ENCODE measurements at places on chromosomes 7 and 10.

GRCh38 chr10:58258977-58259692, 8.6 kb downstream of the IPMK start:
- no peak for DNase-seq

DNA sequence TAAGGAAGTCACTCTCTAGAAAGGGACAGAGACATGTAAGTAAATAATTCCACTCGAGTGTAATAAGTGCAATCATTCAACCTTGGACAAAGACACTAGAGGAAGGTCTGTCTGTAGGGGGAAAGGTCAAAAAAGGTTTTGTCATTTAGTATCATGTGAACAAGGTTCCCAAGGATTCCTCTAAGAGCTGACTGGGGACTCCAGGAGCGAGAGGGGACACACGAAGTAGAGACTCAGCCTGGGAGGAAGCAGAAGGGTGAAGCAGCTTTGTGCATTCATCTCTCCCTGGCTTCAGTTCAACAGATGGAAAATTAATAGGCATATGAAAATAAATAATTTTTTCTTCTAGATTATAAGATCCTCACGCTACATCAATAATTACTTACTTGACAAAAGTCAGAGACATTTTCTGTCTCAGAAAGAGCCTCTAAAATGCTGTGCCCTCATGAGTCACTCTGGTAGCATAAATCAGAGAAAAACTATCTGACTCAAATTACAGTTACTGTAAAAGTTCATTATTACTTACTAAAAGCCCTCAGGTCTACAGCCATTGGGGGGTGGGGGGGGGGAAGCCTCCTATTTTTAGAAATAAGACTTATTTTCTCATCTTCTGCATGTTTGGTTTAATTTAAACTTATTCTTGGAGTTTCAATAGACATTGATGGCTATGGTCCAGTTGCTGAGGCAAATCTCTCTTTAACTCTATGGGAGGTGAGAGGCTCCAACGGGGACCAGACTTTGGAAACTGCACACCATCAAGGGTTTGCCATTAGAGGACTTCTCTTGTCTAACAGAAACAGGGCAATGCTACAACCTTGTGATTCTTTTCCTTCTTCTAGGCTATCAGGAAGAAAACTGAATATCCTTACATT, 275.1 kb upstream of the KLF14 start:
- DNase-seq = no peak

DNA sequence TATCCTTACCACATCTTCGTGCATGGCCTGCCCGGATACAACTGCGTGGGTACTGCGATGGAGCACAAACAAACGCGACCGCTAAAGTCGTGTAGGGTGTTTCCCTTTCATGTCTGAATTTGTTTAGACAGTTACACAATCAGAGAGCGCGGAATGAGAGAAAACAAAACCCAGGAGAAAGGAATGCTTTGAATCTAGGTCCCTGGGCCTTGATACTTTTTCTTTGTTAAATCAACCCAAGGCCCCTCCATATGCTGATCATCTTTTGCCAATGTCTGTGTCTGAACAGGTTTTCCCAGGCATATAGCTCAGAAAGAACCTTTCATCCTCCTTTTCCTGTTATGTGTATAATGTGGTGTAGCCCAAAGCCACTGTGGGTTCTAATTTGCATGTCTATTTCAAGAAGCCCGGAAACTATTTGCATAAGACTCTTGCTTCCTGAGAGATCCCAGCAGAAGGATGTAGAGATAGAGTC, 145.8 kb downstream of the FRMD4A start:
- peak; percentile 38 for DNase-seq

DNA sequence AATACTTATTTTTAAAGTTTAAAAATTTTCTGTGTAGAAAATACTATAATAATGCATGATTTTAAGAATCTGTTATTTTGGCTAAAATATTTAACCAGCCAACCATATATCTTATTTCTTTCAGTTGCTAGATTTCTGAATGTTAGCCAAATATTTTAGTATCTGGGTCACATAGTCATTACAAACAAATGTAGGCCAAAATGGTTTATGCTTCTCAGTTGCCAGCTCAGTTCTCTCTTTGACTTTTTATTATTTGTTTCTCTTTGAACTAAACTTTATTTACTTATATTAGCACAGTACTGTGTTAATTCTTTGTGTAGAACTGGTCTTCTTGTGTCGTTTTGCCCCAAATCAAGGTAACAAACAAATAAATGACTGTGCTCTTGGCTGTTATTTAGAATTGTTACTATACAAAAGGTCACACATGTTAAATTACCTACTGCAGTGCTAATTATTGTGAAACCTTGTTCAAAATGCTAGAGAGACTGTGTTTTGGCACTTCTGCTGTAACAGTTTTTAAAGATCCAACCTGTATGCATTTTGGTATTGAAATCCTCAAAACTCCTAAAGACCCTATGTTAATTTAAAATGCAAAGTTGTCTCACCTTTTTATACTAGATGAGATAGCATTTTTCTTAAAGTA, 39.8 kb downstream of the ZEB1 start:
- DNase-seq = no peak

DNA sequence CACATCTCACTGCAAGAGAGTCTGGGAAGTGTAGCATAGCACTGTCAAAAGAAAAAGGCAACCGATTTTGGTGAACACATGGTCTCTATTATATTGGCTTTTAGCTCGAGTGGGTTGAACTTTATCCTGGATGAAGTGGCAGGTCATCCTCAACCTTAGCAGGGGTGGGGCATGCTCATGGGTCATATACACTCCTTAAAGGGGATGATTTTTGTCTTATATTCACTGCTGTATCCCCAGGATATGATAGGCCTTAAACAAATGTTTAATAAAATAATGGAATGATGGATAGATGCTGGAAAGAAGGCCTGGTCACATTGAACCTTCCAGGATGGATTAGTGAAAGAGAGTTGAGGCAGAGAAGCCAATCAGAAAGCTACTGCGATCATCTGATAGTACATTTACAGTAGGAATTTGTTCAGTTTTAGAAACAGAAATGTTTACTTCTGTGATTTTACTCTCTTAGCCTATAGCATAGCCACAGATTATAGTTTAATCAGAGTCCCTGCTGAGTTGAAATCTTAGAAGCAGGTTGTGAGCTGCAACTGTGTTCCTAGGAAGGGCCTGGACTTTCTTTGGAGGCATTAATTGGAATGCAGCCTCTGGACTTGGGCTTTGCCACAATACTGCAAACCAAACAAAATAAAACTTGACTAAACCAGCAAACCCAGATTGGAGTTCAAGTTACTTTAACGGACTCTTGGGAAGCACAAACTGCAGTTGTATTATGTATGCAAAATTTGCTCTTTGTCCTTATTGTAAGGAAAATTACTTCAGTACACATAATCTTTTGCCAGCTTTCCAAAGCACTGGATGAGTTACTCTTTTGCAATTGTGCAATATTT, 138.3 kb downstream of the BMPER start:
- DNase-seq = no peak

DNA sequence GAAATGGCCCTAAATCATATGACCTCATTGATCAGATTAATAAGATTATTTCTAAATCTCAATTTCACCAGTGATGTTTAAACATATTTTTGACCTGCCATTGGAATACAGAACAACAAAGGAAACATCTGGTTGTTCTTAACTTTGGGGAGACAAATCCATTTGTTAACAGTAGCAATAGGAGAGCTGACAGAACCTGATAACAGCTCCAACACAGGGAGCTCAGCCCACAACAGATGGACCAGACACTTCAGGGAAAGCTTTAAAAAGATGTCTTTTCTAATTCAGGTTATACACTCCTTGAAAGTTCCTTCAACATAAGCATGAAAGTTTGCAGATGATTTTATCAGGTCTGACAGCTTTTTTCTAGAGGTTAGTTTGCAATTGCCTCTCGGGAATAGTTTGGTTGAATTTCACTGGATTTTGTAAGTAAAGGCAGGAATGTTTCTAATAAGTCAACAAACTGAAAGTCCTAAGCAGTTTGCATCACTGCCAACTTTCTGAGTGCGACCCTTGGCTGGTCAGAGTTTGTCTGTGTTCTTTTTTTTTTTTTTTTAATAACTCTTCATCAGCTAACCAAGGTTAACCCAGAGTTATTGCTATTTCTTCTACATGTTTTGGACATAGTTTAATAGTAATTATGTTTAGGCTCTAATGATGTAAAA, 6.5 kb upstream of the MET start:
- DNase-seq = no peak

- DNase-seq = no peak
These were observed 34.4 kb downstream of the ASAH2 start for GRCh38 chr10:50216894-50217293.

DNA sequence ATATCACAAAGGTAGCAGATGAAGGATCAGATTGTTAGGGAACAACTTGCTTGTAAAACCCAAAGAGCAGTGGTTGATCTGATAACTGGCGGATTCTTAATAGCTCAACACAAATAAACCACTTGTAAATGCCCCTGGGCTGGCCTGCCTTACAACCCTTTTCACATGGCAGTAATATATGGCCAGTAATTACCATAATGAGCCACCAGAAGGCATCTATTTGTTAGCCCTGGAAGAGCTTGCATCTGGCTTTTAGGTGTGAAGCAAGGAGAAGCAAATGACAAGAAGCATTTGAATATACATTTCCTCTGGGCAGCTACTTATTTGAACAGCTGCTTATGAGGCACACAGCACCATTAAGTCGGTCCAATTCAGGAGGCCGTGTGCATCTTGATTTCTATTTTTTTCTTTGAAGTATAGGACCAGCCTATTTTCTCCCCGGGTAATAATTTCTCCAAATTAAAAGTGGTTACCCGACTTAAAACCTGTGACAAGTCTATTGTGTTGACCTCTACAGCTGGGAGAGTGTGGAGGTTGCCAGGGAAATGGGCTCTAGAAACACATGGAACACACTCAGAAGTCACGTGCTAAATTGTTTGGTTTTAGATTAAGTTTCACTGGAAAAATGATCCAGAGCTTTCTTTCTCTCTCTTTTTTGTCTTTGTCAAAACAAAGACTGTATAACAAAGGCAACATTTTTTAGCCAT, 113.4 kb downstream of the SEM1 start:
- no peak for DNase-seq

DNA sequence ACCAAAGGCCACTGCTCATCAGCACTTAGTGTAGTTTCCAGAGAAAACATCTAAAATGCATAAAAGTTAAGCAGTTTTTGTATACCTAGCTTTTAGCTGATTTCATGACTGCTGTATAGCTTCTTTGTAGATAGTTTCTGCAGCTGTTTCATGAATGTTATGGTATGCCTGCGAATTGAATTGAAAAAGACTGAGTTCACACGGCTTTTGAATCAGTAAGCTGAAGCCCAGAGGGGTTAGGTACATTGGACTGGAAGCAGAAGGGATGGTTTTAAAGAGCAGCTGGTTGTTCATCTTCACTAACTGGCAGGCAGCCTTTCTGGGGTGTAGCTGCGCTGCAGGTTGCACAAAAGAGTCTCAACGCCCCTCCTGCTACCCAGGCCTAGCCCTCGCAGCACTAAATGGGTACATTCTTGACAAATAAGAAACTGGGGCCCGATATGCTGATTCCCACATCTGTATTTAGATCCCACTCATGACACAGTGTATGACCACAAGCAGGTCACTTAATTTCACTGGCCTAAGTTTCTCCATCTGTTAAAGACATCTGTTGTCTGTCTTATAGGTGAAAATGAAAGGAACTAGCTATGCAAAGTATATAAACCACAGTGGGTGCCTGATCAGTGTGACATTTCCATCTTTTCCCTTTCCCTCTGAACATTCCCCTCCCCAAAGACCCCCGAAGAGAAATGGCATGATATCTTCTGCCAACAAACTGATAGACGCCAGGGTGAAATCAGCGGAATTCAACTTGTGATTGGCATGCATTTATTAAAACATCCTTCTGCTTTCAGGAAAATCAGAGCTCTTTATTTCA, 85.9 kb upstream of the AGBL3 start:
- DNase-seq = no peak

DNA sequence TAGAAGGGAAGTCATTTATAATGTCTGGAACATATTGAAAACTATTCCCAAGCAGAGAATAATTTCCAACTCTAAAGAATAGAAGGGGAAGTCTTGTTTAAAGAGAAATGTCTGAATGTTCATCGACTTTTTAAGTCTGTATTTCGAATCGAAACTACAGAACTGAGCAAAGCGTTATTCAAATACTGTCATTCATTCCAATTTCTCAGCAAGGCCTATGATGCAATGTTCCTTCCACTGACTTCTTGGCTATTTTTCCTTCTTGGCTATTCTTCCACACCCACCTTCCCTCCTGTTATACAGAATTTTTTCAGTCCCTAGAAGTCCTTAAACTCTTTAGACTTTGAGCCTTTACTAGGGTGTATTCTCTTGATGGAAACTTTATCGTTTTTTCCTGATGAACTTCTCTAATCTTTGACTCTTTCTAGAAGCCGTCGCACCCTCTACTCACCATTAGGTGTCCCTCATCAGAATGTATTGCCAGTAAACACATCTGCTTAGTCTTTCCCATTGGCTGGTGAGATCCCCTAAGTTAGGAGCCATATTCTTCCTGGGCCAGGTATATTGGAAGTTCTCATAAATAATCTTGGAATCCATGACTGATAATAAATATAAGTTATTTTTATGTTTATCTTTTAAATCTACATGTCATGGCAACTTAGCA, 235.7 kb upstream of the CCDC6 start:
- no peak for DNase-seq

GRCh38 chr10:121974019-121974534, 940 bp downstream of the NSMCE4A start:
- no peak for DNase-seq

DNA sequence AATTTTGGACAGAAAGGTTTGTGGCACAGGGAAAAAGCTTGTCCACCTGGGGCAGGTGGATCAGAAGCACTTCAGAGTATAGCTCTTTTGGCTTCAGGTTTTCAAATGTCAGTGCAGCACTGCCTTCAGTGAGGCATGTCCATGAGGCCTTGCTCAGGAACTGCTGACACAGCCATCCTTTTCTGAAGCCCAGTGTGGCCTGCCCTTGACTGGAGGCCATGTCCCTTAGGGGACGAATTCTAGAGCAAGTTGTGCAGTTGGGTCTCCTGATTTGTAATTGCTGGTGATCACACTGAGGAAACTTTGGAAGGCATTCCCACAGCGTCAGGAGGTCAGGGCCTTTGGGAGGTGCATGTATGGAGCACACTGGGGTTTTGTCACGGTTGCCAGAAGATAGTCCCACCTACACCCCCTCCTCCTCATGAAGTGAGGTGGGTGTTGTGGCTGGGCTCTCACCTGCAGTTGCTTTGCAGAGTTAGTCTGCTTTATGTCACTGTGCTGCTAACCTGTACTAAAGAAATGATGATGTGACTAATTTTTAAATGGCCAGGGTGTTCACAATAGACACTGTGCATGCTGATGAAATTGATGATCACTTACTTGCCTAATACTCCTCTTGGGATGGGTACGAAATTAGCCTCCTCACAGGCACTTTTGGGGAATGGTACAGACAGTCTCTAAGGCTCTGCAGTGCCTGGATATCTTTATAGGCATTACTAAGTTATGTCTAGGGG, 41.7 kb downstream of the OGDH start:
- DNase-seq = no peak

GRCh38 chr10:23461557-23461956, 22.7 kb downstream of the OTUD1 start:
- no peak for DNase-seq

All from brain pericyte (primary cell).